GM12865 (cell line): ENCODE measurements at places on chromosomes 2 and 18.
A peak's percentile ranks its signal among the peaks of the same experiment; 100 is the strongest.

DNA sequence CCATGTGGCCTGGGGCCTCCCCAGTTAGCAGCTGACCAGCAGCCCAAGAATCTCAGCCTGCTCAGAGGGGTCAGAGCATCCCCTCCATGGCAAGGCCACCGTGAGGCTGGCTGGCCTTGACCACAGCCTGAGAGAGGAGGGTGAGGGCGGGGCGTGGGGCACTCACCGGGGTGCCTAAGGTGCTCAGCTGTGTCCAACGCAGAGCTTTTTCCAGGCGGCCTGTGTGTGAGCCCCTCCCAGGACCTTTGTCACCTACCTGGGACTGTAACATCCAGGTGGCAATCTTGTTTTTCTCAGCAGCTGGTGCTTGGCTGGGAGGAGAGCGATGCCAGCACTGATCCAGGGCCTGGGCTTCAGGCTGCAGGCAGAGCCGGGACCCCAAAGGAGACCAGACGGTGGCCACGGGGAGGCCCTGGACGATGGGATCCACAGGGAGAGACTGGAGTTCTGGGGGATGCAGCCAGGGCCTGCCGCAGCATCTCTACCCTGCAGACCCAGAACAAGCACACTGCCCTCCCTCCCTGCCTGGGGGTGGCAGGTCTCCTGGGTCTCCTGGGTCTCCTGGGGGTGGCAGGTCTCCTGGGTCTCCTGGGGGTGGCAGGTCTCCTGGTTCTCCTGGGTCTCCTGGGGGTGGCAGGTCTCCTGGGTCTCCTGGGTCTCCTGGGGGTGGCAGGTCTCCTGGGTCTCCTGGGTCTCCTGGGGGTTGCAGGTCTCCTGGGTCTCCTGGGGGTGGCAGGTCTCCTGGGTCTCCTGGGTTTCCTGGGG lies 12.3 kb downstream of the SNED1 start:
- DNase-seq = no peak

DNA sequence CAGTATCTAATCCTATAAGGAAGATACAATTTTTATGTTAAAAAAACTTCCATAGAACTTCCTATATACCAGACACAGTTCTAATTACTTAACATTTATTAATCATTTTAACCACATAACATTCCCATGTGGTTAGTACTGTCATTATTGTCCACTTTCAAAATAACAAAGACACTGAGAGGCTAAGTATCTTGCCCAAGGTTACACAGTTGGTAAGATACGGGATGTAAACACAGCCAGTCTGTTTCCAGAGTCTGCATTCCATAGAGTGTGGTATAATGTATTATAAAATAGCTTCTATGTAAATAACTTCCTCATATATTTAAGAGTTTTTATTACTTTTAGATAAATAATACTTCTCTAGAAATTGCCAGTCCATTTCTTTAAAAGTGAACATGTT lies 383.3 kb upstream of the ETAA1 start:
- DNase-seq = no peak

DNA sequence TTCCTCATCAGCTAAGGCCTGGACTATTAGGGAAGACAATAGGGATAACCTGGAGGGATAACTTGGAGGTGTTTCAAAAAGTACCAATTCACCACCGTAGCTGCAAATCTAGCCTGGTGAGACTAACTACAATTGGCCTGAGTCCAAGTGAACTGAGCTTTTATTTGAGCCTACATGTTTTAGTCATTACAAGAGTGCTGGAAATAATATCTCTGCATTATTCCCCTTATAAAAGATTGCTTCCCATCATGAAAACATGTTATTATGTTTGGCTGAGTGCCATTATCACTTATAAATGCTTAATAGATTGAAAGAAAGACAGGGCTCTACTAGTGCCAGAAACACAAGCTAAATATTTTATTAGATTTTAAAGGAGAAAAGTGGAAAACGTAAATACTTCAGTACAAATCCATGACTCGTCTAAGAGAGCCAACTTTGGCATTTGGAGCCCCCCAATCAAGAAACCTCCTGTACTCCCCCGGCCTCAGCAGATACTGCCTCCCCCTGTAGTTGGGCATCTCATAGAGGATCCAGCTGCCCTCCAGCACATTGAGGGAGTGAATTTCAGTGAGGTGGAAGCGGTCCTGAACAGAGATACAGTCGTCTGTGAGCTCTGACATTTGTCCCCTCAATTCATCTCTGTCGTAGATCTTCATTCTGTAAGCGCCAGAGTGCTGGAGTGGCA lies 3.6 kb downstream of the CRYGB start:
- DNase-seq = no peak

DNA sequence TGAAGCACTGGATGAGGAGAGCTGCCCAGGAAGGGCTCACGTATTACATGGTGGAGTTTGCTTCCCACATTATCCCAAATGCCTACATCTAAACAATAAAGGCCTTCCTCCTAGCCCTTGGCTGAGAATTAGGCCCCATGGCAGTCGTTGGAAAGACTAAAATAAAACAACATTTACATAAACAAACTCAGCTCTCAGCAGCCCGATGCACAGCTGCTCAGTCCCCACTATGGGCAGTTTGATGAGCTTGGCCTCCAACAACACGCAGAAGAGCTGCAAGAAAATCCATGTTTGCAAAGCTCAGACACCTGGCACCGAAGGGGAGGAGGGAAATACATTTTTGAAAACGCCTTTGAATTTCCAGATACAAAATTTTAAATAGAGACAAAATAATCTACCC lies 352.4 kb downstream of the EIPR1 start:
- DNase-seq = no peak

DNA sequence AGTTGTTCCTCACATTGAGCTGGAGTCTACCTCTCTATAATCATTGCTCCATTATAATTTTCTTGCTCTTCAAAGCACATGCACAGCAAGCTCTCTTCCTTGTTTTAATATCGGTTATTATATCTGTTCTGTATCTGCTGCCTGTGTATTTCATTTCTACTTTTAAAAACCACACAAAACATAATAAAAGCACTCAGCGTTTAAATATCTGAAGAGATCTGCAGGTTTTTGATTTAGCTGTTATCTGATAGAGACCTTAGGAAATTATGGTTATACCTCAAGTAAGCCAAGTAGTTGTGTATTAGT lies 49.0 kb downstream of the SERPINB7 start:
- no peak for DNase-seq

GRCh38 chr2:215104226-215104625 lies 34.2 kb downstream of the ABCA12 start:
- no peak for DNase-seq

DNA sequence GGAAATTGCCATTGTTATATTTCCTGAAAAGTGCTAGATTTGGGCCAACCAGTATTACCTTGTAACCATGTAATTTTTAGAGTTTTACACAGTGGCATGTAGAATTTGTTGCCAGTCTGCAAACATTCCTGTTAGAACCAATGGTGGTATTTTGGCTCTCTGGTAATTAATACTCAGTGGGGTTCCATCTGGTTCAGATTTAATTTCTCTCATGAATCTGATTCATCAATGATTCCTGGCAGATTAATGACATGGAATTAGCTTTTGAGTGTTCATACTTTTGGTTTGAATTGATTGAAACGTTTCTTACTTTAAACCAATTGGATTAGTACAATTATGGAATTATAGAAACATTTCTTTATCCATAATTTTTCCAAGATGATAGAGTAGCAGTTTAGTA lies 93.2 kb downstream of the MC4R start:
- DNase-seq = no peak

DNA sequence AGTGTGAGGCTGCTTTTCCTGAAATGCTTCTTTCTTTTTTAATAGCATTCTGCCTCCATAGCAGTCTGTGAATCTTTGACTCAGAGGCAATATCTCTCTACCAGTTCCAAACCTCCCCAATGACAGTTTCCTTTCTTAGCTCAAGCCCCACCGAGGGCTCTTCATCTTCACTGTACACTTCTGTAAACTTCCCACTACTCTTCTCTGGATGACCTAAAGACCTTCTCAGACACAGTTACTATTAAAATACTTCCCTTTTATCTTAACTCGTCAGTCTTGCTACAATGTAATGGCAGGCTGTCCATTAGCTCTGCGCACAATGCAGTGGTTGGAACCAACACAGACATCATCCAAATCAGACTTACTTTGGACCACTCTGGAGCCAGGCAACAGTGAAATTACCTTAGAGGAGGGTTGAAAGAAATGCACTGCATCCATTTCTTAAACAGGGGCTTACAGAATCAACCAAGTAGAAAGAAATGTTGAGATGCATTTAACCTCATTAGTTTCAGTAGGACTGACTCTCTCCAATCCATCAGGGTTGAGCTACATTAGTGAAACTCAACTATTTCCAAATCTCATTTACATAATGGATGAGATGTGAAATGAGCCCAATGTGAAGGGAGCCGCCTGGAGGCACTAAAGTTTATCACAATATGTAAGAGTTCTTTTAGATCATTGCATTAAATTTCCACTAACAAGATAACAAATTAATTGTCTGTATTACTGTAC lies 343.8 kb downstream of the SETBP1 start:
- peak; percentile 3 for DNase-seq

GRCh38 chr2:240812721-240813120 lies 7.3 kb downstream of the KIF1A start:
- DNase-seq = no peak

GRCh38 chr2:37412231-37412630 lies 67.8 kb downstream of the QPCT start:
- DNase-seq = peak; percentile 34

- no peak for DNase-seq
These were observed 79.3 kb downstream of the VIT start for GRCh38 chr2:36775806-36776205.

DNA sequence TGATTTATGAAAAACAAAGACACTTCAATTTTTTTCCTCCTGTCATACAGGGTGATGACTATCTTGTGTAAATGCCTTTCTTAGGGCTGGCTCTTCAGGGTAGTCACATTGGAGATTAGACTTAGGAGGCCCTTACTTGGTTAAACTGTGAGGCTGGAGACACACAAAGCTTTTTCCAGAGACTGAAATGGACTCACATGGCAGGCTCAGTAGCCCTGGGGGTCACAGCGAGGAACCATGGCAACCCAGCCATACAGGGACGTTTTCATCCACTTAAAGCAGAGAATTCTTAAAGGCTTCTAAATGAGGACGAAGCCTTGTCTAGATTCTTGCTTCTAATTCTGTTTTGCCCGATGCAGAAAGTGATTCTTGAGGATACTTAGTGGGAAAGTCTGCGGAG lies 57.3 kb upstream of the ZDBF2 start:
- no peak for DNase-seq

DNA sequence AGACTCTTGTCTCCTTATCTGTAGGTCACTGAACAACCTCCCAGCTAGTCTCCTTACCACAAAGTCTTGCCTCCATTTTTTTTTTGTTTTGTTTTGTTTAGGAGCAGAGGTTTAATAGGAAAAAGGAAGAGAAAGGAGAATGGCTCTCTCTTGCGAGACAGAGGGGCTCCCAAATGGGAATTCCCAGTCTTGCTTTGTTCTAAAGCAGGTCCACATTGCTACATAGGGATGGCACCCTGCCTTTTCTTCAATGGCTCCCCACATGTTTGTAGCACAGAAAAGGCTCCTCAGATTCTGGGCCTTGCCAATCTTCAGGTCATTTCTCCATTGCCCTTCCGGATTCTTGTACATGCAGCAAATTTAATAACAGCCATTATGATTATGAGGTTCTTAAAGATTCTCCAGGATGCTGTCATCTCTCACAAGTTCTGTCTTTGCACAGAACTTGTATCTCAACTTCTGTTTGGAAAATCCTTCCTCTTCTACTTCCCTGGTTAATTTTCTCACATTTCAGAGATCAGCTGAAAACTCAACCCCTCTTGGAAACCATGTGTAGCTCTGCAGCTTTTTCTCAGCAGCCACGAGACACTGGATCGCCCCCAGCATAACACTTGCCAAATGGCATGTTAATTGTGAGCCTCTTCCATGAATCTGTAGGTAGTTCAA lies 23.6 kb downstream of the IL1F10 start:
- no peak for DNase-seq

GRCh38 chr2:209918251-209918650 lies 84.2 kb upstream of the RPE start:
- no peak for DNase-seq
